GM20000 (cell line): ENCODE measurements at places on chromosomes 7 and 10.

GRCh38 chr7:110442381-110442837, 648.5 kb upstream of the LRRN3 start:
- peak; percentile 22 for DNase-seq

- DNase-seq, result no peak
Observed at GRCh38 chr10:29604291-29604825, 30.4 kb downstream of the SVIL start.

GRCh38 chr7:75795831-75796285, 17.7 kb downstream of the CCL24 start:
- DNase-seq, result no peak

GRCh38 chr7:122790132-122790531, 87.4 kb upstream of the RNF148 start:
- no peak for DNase-seq

GRCh38 chr10:88791924-88792323, 10.6 kb upstream of the LIPM start:
- peak; percentile 27 for DNase-seq

- DNase-seq, result no peak
Observed at GRCh38 chr10:62443866-62444265, 69.7 kb downstream of the ZNF365 start.

DNA sequence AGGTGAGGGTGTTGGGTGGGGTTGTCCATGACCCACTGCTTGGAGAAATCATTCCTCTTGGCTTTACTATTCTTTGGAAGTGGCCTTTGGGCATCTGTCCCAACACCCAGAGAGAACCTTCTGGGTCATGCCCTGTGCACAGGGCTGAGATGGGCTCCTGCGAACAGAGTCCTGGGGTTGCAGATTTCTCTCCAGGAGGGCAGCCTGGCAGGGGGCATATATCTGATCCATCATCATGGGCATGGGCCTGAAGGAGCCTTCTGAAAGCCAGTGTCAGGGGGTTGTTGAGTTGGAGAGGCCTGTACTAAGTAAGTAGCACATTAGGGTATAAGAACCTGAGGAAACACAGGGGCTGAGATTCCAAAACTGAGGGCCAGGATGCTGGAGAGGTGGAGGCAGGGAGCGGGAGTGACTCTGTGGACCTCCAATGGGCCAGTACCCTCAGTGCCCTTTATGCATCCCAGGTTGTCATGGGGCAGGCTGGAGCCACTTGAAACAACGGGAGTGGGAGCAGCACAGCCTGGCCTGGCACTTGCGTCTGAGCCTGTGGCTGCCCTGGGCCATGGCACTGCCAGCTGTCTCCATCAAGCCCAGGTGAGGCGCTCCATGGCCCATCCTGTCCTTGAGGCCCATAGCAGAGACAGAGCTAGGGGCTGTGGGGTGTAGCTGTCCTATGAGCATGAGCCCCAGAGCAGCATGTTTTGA, 203.7 kb downstream of the GRID1 start:
- no peak for DNase-seq

- DNase-seq, result no peak
Observed at GRCh38 chr10:61187601-61188000, 243.6 kb upstream of the RHOBTB1 start.

- DNase-seq, result no peak
Observed at GRCh38 chr10:60155943-60156683, 233.6 kb downstream of the ANK3 start.

DNA sequence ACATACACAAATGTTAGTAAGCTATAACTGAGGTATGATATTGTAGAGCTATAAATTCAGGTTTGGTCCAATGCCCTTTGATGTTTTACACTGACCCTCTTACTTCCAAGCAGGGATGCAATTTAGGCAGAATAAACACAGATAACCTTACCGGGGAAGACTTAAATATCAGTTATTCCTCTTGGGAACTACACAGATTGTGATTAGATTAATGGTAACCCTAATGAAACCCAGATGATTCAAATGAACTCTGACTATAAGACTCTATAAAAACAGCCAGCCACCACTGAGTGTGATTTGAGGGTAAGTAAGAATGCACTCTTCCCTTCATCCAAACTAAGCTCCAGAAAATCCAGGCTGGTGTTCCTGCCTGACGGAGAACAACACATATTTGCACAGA, 891.1 kb downstream of the NXPH1 start:
- DNase-seq, result no peak

GRCh38 chr7:17506095-17506494, 207.6 kb downstream of the AHR start:
- peak; percentile 32 for DNase-seq

- no peak for DNase-seq
Observed at GRCh38 chr10:33878238-33878786, 543.8 kb upstream of the NRP1 start.

- DNase-seq, result no peak
Observed at GRCh38 chr7:132915647-132916046, 166.2 kb downstream of the CHCHD3 start.

DNA sequence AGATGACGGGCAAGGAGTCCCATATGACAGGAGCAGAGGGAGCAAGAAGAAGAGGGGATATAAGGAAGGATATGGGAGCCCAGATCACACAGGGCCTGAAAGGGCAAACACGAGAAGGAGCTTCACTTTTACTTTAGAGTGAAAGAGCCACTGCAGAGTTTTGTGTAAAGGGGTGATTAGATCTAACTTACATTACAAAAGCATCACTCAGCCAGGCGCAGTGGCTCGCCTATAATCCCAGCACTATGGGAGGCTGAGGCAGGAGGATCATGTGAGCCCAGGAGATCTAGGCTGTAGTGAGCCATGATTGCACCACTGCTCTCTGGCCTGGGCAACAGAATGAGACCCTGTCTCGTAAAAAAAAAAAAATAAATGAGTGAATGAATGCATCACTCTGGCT, 91.1 kb downstream of the MPP7 start:
- DNase-seq, result no peak

DNA sequence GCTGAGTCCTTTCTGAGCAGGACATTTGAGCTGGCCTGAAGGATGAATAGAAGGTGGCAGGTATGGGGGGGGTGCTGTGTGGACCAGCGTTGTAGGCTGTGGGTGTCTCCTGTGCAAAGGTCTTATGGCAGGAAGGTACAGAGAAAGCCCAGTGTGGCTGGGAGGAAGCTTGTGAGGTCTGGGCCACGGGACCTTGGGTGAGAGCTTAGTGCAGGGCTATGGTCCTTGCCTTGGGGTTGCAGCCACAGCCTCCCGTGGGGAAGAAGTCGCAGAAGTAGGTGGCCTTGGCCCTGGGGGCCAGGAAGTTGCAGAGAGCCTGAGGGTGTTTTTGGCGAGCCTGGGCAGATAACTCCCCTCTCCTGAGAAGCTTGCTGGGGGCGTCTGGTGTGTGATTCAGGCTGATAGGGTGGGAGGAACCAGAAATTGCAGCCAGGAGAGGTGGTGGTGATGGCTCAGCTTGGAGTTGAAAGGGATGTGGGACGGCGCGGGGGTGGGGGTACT, 172.0 kb upstream of the TNRC18 start:
- DNase-seq, result peak; percentile 64

- DNase-seq, result no peak
Observed at GRCh38 chr10:73094986-73095480, 1.6 kb downstream of the P4HA1 start.

DNA sequence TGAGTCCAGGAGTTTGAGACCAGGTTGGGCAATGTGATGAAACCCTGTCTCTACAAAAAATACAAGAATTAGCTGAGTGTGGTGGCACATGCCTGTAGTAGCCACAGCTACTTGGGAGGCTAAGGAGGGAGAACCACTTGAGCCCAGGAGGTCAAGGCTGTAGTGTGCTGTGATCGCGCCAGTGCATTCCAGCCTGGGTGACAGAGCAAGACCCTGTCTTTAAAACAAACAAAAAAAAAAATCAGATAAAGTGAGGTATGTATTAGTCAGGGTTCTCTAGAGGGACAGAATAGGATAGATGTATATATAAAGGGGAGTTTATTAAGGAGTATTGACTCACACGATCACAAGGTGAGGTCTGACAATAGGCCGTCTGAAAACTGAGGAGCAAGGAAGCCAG, 101.5 kb upstream of the GPR26 start:
- DNase-seq, result no peak

- no peak for DNase-seq
Observed at GRCh38 chr7:36547416-36547815, 157.8 kb downstream of the ANLN start.

- no peak for DNase-seq
Observed at GRCh38 chr10:48216744-48217143, 57.8 kb downstream of the FRMPD2 start.

DNA sequence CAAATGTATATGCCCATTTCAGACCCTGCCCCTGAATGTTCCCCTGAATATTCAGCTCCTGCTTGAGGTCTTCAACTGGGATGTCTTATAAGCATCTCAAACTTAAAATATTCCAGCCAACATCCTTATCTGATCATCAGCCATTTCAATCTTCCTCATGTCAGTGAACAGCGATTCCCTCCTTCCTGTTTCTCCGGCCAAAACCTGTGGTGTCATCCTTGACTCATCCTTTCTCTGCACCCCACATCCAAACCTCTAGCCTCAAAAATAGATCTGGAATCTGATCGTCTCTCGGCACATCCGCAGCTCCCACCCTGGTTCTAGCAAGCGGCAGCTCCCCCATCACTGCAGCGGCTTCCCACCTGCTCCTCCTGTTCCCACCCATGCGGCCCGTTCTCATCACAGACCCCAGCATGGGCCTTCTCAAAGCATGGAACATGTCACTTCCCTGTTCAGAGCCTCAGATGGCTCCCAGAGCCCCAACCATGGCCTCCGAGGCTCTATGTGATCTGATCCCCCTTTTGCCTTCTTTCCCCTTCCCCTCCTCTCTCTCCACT, 165.7 kb downstream of the HECW1 start:
- no peak for DNase-seq

DNA sequence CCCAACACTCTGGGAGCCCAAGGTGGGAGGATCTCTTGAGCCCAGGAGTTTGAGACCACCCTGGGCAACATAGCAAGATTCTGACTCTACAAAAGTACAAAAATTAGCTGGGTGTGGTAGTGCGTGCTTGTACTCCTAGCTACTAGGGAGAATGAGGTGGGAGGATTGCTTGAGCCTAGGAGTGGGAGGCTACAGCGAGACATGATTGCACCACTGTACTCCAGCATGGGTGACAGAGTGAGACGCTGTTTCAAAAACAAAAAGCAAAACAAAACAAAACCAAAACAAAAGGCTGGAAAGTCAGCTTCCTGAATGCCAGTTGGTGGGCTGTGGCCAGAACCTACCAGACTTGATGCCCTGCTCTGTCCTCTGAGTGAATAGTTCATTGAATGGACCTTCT, 242.8 kb downstream of the PHTF2 start:
- no peak for DNase-seq

DNA sequence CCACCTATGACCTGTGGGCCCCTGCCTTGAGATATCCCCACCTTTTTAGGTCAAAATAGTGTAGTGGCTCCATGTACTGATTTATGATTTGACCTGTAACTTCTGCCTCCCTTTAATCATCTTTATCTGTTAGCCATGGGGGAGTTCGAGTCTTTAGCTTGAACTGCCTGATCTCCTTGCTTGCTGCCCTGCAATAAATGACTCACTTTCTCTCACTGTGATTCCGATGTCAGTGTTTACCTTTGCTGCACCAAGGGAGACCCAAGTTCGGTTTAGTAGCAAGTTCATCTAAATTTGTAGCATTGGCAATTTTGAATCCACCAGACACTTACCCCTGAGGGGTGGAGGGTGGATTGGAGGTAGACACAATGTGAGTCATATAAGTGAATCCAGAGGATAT, 814.6 kb upstream of the AUTS2 start:
- no peak for DNase-seq

DNA sequence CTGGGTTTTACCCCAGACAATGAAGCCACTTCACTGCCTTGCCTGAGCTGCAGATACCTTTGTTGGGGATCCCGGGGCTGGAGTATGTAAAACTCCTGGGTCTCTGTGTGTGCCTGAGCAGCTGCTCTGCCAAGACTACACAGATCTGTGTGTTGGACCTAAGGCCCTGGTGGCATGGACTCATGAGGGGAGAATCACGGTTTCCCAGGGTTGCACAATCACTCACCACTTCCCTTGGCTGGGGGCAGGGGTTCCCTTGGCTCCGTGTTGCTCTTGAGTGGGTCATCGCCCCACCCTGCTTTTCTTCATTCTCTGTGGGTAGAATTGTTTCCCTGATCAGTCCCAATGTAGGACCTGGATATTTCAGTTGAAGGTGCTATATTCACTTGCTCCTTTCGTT, 13.9 kb upstream of the TBATA start:
- DNase-seq, result no peak

DNA sequence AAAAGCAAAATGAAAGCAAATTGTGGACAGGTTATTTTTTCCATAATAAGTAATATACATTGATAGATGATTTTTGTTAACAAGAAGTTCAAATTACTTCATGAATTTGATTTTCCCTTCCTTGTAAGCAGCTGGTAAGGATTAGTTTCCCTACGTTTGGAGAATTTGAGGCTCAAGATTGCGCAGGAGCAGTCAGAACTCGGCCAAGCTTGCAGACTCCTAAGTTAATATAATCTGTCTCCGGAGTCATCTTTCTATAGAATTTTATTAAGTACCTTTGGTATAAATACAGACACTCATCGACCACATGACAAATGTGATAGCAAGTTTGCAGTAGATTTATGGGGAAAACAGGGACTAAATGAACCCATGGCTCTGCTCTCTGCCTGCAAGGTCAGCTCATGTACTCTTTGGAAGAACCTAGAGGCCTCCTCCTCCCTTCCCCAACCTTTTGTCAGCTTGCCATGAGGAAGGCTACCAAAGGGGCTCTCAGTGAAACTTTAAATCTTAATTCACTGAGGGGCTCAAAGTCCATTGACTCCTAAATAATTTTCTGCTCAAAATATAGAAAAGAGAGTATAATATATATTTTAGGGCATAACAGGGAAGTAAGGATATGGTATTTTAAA, 89.2 kb upstream of the CTTNBP2 start:
- DNase-seq, result no peak

GRCh38 chr10:129844216-129844766, 119.8 kb downstream of the EBF3 start:
- no peak for DNase-seq

DNA sequence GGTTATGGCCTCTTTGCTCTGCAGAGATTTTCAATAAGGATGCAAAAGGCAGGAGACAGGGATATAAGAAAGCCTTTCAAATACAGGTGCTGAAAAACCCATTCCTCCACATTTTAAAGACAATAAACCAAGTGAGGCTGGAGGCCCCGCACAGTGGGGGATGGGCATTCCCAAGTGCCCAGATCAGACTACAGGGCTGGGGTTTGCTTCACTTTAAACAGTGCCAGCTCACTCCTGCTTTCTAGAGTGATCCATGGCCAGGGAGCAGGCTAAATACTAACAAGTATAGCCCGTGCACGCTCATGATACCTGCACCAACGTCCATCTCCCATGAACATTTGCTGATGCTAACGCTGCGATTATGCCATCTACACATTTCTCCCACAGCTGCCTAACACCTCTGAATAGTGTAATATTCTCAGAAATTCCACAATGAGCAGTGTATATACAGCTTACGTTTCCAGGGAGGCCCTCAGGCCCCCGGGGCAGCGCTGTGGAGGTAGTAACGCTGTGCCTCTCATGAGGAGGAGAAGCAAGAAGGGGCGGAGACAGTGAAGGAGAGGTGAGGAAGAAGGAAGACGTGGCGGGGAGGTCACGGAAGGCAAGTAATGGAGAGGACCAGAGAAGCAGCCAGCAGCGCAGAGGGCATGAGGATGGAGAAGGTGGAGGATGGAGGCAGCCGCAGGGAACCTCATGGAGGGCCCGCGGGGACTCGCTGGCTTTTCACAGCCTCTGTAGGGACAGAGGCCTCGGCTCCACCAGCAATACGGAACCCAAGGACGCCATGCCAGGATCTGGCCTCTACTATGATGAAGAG, 141.7 kb downstream of the USP6NL start:
- no peak for DNase-seq
